ENCODE measurements at places on chromosomes 4 and X.

DNA sequence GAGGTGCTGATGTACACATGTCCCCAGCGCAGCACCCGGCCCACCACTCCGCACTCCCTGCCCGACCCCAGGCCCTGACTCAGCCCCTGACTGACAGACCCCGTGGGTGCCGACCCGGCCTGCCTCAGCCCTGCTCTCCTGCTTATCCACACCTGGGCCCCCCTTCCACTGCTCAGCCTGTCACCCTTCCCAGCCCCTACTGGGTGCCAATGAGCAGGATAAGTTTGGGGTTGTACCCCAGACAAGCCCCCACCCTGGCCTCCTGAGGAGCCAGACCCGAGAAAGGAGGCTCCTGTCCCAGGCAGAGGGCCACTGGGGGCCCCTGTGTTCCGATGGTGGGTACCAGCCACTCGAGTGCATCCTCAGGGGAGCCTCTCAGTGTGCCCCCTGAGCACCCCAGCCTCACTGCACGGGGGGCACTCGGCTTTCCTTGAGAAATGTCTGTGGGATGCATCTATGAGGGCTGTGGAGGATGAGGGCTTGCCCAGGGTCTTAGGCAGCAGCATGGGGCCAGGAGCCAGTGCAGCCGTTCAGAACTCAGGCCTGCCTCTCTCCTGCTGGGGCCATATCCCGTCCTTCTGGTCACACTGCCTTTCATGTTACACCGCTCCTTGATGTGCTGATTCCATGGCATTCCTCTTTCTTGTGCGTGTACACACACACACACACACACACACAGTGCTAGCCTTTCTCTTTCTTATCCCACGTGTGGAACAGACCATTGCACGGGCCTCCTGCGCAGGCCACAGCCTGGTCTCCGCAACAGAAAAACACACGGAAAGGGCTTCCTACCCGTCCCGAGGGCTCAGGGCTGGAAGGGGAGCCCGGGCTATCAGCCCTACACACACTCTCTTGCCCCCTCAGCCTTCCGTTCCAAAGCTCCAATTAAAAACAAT lies 220.1 kb upstream of the PSAPL1 start:
- H3K36me3 ChIP-seq = no peaks in the 10 kb centered on the region
- H3K4me3 ChIP-seq = no peak overlapping the region
- H3K4me1 ChIP-seq = no peaks in the 10 kb centered on the region
- DNase-seq = no peak
- H3K27ac ChIP-seq = no peak overlapping the region

- no peak overlapping the region for H3K4me3 ChIP-seq
- no peak for DNase-seq
- no peak overlapping the region for H3K27ac ChIP-seq
- H3K27me3 ChIP-seq = no peaks in the 10 kb centered on the region
- H3K4me1 ChIP-seq = no peaks in the 10 kb centered on the region
Observed at GRCh38 chr4:123955167-123955800, 558.7 kb downstream of the SPRY1 start.

DNA sequence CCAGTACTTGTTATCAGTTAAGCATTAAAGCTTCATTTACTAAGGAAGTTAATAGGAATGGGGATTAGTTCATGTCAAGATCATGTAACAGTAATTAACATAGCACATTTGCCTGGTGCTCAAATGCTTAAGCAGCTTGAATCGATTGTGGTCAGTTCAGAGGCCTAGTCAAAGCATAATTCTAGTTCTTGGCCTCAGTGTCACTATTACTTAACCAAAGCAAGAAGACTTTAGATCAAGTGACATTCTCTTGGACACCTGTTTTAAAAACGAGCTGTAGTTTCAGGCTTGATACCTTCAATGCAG lies 115.2 kb upstream of the BMPR1B start:
- DNase-seq = no peak
- no peaks in the 10 kb centered on the region for H3K36me3 ChIP-seq
- H3K27me3 ChIP-seq = no peaks in the 10 kb centered on the region
- H3K4me3 ChIP-seq = no peak overlapping the region
- no peak overlapping the region for H3K27ac ChIP-seq

DNA sequence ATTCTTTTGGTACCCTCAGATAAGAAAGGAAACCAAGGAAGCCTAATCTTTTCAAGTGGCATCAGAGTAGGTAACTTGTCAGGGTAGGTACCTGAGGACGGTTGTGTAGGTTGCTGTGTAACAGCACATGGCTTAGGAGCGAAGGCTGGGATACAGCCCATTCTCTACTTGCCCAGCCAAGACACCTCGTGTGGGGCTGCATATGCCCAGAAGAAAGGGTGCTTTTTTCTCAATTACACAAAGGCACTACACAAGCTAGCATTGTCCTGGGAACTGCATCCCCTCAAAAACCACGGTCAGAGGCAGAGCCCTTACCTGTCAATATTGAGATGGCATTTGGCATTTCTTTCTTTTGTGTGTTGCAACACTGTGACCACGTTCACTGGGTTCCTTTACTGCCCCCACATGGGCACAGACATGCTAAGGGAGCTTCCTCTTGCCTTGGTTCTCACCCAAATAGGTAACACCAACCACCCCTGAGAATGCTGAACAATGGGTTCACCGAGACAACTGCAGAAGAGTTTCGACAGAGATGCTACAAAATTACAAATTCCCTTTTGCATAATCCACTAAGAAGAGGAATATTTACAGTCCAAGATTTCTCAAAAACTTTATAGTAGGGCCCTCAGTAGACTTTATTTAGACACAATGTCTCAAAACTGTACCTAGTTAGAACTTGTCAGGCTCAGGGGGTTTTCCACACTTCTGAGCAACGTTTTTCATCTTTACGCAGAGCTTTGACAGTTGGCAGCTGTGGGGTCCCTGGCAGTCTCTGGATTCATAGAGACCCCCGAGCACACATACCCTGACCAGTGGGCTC lies 35.8 kb upstream of the TNIP3 start:
- H3K27me3 ChIP-seq = no peaks in the 10 kb centered on the region
- H3K4me1 ChIP-seq = no peaks in the 10 kb centered on the region
- H3K36me3 ChIP-seq = no peaks in the 10 kb centered on the region

GRCh38 chr4:38359113-38359512 lies 304.9 kb upstream of the KLF3 start:
- no peak for DNase-seq
- H3K27me3 ChIP-seq = no peaks in the 10 kb centered on the region
- no peak overlapping the region for H3K4me3 ChIP-seq
- H3K27ac ChIP-seq = no peak overlapping the region
- H3K4me1 ChIP-seq = no peaks in the 10 kb centered on the region
- no peaks in the 10 kb centered on the region for H3K36me3 ChIP-seq

DNA sequence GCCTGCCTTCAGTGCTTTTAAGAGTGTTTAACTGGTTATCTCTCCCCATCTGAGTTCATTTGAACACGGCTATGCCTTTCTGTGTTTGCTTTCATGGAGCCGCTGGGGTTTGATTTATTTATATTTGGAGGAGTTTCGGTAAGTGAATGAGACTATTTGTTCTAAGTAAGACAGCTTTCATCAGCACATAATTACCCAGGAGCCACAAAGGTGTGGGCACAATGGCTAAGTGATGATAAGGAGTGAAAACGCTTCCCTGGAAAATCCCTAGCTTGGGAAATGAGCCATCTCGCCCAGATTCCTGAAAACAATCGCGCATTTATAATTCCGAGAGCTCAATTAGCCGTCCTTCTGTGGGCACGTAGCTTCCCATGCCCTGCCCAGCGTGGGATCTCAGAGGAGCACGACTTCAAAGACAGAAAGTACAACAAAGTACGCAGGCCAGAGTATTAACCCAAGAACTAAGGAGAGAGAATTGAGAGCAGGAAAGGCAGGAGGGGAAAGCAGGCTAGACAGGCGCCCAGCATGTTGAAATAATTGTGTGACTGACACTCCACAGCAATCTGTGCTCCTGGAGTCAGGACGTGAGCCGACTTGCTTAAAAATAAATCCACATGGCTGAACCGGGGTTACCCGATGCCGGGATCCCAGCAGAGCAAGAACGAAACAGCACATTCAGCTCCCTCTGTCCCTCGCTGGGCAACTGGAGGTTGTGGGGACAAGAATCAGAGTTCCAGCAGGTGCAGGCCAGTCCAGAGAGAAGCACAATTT lies 99.0 kb downstream of the DHRSX start:
- H3K4me3 ChIP-seq = no peak overlapping the region

DNA sequence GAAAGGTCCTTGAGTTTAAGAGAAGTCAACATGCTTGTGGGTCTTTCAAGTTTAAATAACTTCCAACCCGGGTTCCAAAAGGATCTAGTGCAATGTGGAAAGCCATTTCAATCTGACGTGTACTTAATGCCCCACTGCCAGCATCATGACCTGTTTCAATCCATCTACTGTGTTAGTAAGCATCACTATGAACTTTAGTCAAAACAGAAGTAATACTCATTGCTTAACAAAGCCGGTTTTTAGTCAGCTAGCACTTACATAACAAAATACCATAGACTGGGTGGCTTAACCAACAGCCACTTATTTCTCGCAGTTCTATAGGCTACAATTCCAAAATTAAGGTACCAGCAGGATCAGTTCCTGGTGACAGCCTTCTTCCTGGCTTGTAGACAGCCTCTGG lies 677.5 kb downstream of the DMD start:
- H3K36me3 ChIP-seq = no peaks in the 10 kb centered on the region
- DNase-seq = no peak
- no peak overlapping the region for H3K27ac ChIP-seq
- no peaks in the 10 kb centered on the region for H3K4me1 ChIP-seq
- H3K4me3 ChIP-seq = no peak overlapping the region

DNA sequence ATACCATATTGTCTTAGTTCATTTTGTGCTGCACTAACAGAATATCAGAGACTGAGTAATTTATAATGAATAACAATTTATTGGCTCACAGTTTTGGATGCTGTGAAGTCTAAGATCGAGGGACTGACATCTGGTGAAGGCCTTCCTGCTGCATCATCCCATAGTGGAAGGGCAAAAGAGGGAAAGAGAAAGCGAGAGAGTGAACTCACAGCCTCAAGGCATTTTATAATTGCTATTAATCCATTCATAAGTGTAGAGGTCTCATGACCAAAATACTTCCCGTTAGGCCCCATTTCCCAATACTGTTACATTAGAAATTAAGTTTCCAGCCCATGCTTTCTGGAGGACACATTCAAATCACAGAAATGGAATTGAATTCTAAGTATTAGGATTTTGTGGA lies 554.4 kb downstream of the TRAM1L1 start:
- H3K27ac ChIP-seq = no peak overlapping the region
- no peaks in the 10 kb centered on the region for H3K27me3 ChIP-seq
- DNase-seq = no peak
- H3K36me3 ChIP-seq = no peaks in the 10 kb centered on the region
- no peak overlapping the region for H3K4me3 ChIP-seq

DNA sequence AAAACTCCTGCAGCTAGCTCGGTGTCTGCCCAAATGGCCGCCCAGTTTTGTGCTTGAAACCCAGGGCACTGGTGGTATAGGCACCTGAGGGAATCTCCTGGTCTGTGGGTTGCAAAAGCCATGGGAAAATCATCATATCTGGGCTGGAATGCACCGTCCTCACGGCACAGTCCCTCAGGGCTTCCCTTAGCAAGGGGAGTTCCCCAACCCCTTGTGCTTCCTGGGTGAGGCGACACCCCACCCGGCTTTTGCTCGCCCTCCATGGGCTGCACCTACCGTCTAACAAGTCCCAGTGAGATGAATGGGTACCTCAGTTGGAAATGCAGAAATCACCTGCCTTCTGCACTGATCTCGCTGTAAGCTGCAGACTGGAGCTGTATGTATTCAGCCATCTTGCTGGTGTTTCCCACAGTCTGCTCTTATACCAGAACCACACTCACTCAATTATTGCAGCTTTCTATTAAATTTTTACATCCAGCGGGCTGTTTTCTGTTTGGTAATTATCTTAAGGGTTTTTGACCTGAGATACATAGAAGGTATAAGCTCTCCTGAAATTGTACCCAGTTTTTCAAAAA lies 36.7 kb upstream of the NPNT start:
- H3K4me3 ChIP-seq = no peak overlapping the region
- no peaks in the 10 kb centered on the region for H3K27me3 ChIP-seq
- no peak for DNase-seq
- no peaks in the 10 kb centered on the region for H3K36me3 ChIP-seq

GRCh38 chr4:145567516-145567915 lies 51.7 kb upstream of the MMAA start:
- H3K27me3 ChIP-seq = no peaks in the 10 kb centered on the region
- DNase-seq = no peak
- H3K4me1 ChIP-seq = peaks cover 7% of the 10 kb centered on the region
- H3K27ac ChIP-seq = no peak overlapping the region
- H3K36me3 ChIP-seq = no peaks in the 10 kb centered on the region

DNA sequence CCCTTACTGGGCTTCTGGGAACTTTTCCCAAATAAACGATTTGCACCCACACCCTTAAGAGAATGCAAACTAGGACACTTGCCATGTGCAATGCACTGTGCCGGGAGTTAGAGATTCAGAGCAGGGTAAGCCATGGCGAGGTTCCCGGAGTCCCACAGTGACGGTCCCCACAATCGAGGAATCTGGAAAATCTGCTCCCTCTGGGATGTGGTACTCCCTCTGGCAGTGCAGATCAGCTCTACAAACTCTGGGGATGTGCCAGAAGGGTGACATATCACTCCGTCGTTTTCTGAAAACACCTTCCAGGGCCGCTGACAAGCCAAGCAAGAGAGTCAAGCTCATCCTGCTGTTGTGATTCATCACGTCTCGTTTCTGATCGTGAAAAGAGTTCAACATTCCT lies 537.5 kb downstream of the BCOR start:
- no peaks in the 10 kb centered on the region for H3K4me1 ChIP-seq
- H3K27ac ChIP-seq = no peak overlapping the region
- H3K4me3 ChIP-seq = no peak overlapping the region
- H3K27me3 ChIP-seq = no peaks in the 10 kb centered on the region
- H3K36me3 ChIP-seq = no peaks in the 10 kb centered on the region

GRCh38 chr4:113872426-113873260 lies 106.8 kb downstream of the ARSJ start:
- no peaks in the 10 kb centered on the region for H3K27me3 ChIP-seq
- no peak for DNase-seq

GRCh38 chr4:2929469-2929868 lies 33.7 kb downstream of the NOP14 start:
- H3K4me3 ChIP-seq = no peak overlapping the region
- H3K27me3 ChIP-seq = no peaks in the 10 kb centered on the region
- no peak overlapping the region for H3K27ac ChIP-seq
- no peaks in the 10 kb centered on the region for H3K4me1 ChIP-seq
- no peak for DNase-seq
- H3K36me3 ChIP-seq = no peaks in the 10 kb centered on the region

- no peaks in the 10 kb centered on the region for H3K27me3 ChIP-seq
- H3K4me1 ChIP-seq = peaks cover 6% of the 10 kb centered on the region
- no peak overlapping the region for H3K4me3 ChIP-seq
- no peak overlapping the region for H3K27ac ChIP-seq
- no peak for DNase-seq
- no peaks in the 10 kb centered on the region for H3K36me3 ChIP-seq
Observed at GRCh38 chrX:108420481-108420880, 17.7 kb downstream of the COL4A6 start.

DNA sequence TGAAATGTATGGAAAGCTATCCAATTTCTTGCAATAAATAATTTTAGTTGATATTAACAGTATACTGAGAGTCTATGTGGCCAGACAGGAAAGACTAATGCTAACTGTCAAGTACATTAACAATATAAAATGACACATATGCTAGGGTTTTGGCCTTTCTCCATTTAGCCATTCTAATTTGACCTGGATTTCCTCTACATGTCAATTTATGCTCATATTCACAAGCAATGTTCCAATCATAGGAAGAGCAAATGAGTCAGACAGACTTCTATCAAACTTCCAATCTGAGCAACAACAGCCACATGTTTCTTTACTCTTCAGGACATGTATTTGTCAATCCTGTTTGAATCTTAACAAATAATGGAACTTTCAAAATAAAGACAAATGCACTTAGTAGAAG lies 53.6 kb downstream of the CORIN start:
- peaks cover 70% of the 10 kb centered on the region for H3K27me3 ChIP-seq
- H3K4me1 ChIP-seq = peaks cover 13% of the 10 kb centered on the region
- DNase-seq = no peak
- H3K27ac ChIP-seq = no peak overlapping the region
- H3K36me3 ChIP-seq = no peaks in the 10 kb centered on the region
- no peak overlapping the region for H3K4me3 ChIP-seq
